ENCODE measurements at places on chromosomes 7 and 10. TPM values are rescaled to one million over a fixed set of nuclear protein-coding genes. Genes with fewer than 3 reads are reported as not detected.

DNA sequence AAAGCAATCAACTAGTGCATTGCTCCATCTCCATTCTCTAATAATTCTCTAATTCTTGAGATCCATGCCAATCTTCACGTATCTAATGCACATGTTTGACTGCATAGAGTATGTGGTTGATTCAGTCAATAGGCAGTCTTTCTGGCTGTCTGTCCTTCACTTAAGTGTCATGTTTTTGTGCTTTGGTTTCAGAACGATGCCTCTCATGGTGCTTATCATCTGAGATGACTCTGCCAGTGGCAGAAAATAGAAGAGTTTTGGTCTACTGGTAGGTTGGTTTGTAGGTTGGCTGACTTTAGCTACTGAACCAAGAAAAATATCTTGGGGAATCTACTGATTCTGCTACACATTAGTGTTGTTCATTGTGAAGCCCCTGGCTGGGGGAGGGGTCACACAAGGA, 364.2 kb downstream of the SFMBT2 start:
- no peak for DNase-seq

DNA sequence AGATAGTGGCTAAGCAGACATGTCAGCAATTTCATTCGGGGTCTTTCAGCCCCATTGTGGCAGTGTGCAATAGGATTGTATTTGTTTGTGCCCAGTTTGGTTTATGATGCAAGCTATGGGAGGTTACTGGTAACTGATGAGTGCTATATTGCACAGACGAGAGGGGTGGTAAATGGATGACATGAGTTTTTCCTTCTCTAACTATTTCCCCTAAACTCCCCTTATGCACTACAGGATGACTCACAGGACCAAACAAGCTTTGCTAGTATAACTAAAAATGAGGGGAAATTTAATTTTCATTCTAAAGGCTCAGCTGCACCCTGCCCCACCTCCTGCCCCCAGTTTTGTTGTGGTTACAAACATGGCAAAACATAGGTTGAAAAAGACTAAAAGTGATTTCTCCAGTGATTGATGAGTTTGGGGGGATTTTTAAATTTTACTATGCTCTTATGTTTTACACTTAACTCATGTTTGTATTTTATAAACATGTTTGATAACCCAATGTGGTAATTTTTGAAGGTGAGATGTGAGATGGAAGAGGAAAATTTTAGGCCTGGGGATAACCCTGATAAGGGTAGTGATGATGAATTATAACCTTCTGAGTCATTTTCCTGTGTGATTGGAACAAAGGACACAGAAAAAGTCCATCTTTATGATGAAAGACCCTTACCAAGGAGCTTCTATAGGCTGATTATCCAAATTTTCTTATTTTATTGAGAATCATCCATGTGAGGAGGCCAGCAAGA, 60.8 kb upstream of the NAMPT start:
- DNase-seq: no peak

The DGKI gene
- total RNA-seq: 21.5 TPM

DNA sequence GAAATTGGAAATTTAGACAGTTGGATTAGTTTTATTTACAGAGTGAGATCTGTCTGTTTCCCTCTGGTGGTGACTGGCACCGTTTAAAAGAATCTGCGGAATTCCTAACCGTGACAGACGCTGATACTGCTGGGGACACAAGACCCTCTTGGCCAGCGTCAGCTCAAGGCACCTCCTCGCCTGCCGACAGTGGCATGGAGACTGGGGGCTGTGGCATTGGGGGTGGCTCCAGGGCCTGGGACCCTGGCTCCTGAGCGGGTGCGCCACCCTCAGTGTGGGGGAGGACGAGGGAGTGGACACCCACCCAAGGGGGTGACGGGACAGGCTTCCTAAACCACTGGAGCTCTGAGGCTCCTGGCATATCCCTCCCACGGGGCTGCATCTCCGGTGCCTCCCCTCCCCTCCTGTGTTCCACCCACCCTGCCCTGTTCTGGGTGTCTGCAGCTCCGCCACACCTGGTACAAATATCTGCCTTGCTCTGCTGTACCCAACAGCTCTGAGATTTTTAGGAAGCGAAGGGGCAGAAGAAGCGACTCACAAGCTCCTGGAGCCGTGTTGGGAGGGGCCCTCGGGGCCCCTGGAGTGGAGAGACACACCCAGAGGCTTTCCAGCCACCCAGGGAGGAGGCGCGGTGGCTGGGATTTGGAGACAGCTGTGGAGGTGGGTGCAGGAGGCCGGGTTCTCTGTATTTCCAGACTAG, 178.7 kb downstream of the DNAJB6 start:
- DNase-seq: no peak

DNA sequence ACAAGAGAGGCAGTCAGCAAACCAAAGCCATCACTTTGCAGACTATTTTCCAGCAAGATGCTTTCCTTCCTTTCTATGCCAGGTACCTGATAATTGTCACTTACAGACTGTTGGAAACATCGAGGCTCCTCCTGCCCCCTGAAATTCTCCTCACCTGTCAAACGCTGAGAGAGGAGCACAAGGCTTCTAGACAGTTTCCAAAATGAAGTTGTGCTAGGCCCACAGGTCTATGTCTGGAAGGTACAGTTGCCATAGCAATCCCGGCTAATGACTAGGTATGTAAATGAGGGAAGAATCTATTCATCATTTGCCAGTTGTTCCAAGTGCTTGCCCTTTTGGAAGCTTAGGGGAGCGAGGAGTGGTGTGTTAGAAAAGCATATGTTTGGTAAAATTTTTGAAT, 334.4 kb downstream of the CALN1 start:
- DNase-seq: peak; percentile 57

The ZNF503 gene
- 6.4 TPM for total RNA-seq

The CUTC gene
- total RNA-seq: 18.8 TPM
